ENCODE measurements at places on chromosomes 2 and 18.

GRCh38 chr18:75206452-75207309, 2.3 kb downstream of the PTGR3 start:
- DNase-seq = no peak

DNA sequence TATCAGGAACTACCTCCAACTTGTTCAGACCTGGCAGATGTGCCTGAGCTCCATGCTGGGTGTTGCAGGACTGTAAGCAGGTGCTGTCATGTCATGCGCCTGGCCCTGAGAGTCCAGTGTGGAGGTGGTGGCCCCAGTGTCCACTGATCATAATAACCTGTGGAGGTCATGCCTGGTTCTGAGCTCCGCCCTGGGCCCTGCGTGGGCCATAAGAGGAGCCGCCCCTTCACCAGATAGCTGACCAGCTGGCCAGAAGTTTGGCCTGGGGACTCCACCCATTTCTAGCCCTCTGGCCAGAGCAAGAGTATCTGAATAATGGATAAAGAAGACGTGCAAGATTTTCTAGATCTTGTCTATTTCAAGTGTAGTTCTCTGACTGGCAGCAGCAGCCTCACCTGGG, 72.4 kb downstream of the CTIF start:
- no peak for DNase-seq

DNA sequence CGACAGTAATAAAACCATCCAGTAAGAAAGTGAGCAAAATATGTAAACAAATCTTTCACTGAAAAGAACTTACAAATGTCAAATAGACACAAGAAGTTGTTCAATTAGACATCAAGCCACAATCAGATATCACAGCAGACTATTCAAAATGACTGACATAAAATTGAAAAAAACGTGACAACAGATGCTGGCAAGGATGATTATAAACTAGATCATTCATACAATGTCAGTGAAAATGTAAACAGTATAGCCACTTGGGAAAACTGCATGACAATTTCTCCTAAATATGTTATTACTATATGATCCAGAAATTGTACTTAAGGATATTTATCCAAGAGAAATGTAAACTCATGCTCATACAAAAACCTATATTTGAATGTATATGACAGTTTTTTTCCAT, 609.4 kb upstream of the CNTNAP5 start:
- no peak for DNase-seq

GRCh38 chr18:79770826-79771225, 26.9 kb upstream of the KCNG2 start:
- no peak for DNase-seq

DNA sequence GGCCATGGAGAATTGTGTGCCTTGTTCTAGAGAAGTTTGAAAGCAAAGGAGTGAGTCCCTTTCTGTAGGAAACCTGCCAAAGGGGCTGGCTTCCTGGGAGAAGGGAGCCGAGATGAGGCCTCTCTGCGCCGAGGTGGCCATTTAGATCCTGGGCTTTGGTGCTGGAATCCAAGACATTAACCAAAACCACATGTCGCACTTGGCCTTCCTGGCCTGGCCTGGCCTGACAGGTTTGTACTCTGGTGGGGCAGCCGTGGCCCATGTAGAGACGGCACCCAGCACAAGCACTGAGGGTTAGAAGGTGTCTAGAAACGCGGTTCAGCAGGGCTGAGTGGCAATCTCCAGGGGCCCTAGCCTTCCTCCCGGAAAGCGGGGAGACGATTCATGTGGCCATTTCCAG, 7.1 kb downstream of the CNNM3 start:
- DNase-seq = peak; percentile 52

DNA sequence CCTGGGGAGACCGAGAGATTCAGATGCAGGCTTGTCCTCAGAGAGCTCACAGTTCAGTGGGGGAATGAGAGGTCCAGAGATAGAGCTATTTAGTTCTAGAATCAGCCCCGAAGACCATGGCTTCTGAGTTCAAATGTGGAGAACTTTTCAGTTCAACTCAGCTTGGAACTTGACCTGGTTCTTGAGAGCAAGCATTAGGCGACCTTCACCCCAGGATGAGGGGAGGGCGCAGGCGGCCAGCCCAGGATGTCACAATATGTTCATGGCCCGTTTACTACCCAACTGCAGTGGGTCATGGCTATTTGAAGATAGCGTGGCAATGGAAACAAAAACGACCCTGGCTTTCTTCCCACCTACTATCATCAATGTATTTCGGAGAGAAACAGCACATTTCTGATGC, 33.8 kb downstream of the DCDC2C start:
- DNase-seq = no peak

DNA sequence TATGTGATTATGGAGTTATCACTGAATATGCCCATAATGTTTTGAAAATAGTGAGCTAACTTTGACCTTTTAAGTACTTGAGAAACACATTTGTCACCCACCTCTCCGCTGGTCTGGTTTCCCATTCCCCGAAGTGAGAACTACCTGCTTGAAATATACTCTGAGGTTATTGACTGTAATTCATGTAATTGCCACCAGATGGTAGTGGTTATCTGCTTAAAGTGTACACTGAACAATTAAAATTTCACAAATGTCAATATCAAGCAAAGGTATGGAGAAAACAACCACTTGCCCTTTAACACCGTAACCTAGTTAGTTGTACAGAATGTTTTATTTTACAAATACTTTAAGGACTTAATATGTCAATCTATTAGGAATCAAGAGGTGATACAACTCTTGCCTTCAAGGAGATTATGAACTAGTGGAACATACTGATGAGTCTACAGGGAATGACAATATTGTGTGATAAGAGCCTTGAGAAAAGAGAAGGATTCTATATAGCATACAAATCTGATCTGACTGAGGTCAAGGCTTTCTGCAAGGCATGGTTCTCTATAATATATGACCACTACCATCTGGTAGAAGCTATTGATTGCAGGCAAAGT, 316.8 kb upstream of the KCNH7 start:
- DNase-seq = peak; percentile 23

DNA sequence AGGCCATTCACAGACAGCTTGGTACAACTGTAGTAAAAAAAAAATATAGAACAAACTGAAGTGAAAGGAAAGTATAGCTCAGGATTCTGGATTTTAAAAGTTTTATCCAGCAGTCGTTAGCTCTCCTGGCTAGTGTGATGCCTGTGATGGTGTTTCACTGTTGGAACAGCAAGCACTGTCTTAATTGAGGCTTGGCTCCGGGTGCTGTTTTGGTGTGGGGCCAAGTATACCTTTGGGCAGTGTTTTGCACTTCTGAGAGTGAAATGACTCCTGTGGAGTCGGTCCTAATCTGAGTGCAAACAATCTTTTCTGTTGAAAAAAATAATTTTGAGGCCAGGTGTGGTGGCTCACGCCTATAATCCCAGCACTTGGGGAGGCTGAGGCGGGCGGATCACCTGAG, 28.7 kb upstream of the RAB1A start:
- no peak for DNase-seq

GRCh38 chr2:31467426-31467825, 52.9 kb upstream of the XDH start:
- DNase-seq = no peak

- no peak for DNase-seq
Measured at GRCh38 chr2:19894134-19894792, 7.5 kb downstream of the TTC32 start.

DNA sequence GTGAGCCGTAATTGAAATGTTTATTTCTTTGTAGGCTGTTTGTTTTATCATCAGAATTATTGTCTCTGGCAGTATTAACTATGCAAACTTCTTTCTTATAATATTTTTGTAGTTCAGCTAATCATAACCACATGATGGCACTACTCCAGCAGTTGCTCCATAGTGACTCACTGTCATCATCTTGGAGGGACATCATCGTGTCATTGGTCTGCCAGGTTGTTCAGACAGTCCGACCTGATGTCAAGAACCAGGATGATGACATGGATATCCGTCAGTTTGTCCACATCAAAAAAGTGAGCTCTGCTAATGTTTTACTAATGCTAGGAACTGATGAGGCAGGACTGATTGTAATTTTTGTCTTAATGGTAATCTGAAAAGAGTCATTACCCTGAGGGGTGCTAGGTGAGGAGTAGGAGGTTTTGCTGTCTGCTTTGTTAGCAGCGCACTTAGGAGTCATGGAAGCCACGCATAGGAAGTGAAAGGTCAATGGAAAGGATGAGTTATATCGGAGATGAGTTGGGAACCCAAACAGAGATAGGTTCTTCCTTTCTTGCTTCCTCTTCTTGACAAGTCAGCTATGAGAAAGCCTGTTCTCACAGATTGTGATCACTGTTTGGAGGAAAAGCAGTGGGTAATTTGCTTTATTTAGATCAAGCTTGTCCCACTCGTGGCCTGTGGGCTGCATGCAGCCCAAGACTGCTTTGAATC, 49.2 kb downstream of the PIKFYVE start:
- peak; percentile 75 for DNase-seq

DNA sequence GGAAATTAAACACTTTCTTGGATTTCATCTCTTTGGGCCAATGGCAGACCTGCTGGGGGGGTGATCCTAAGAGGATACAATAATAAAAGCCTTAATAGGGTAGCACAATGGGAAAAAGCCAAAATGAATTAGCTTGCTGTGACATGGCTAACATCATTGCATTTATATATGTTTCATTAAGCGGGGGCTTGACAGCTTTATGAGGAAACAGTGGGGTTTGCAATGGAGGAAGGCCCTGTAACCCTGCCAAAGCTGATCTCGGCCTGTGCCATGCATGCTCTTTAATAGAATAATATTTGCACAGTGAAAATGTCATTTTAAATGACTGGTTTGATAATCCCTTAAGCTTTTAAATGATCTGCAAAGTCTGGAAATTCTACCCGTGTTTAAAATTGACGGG, 291.5 kb downstream of the SLC4A3 start:
- no peak for DNase-seq

- DNase-seq = no peak
Measured at GRCh38 chr2:48268671-48269070, 261.3 kb upstream of the STON1 start.

GRCh38 chr18:25392192-25392591, 40.2 kb upstream of the ZNF521 start:
- DNase-seq = no peak

GRCh38 chr2:68755071-68755470, 20.5 kb downstream of the ARHGAP25 start:
- DNase-seq = no peak

DNA sequence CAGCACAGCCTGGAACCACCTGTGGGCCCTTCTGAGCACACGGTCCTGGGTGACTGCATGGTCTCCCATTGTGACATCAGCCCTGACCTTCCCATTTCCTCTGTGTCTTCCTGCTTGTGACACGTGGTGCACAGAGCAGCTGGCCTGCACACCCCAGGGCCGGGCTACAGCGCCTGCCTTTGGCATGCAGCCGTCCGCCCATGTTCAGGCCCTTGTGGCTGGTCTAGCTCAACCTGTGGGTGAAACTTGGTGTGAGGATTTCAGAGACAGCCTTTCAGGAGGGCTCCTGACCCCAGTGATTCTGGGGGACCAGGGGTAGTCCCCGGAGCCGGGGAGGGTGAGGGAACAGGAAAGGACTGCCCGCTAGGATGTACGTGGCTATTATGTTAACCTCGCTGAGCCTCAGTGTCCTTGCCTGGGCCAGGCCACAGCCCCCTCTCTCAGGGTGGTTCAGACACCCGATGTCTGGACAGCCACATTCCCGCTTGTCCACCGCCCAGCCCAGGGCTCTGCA, 284.8 kb upstream of the HS6ST1 start:
- no peak for DNase-seq

GRCh38 chr2:145740302-145740701, 1220.4 kb upstream of the ZEB2 start:
- no peak for DNase-seq

- peak; percentile 50 for DNase-seq
Measured at GRCh38 chr2:191114403-191114886, 36.3 kb downstream of the STAT4 start.

GRCh38 chr2:27006602-27007415, 26.0 kb upstream of the TMEM214 start:
- DNase-seq = no peak

- DNase-seq = no peak
Measured at GRCh38 chr2:158491072-158491471, 34.3 kb downstream of the PKP4 start.

GRCh38 chr18:3294435-3295080, 32.6 kb downstream of the MYL12B start:
- no peak for DNase-seq

DNA sequence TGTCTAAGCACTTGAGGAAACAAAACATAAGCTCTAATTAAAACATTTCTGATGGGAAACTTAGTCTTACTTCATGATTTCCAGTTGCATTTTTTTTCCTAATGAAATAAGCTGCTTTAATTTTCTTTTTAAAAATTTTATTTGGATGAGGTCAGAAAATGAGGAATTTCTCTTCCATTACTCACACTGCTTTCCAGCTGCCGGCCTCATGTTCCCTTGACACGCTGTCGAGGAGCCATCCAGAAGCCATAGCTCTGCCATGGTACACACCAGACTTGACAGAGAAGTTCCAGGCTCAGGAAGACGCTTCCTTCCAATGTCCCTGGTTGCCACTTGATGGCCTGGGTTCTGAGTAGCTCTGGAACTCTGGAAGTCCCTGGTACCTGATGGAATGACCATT, 12.1 kb upstream of the MAPRE2 start:
- peak; percentile 80 for DNase-seq

GRCh38 chr2:210028178-210028577, 25.7 kb downstream of the RPE start:
- no peak for DNase-seq

- no peak for DNase-seq
Measured at GRCh38 chr2:175476948-175477347, 295.4 kb upstream of the ATP5MC3 start.

GRCh38 chr18:11577271-11578112, 31.9 kb upstream of the SLC35G4 start:
- DNase-seq = no peak

DNA sequence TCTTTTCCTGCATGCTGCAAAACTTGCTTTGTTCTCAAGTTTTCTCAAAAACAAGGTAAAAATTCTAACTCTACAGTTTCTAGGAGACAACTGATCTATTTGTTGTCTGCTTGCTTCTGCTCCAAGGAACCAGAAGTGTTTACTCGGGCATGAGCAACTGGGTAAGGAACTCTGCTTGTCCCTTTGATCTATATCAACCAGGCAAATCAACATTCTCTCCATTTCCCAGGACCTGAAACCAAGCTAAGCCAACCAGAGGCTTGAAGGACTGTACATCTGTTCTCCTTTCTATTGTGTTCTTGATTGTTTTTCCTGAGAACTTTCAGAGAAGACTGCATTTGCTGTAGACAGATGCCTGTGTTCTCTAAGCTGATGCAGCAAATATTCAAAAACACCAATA, 335.0 kb upstream of the KCNH7 start:
- DNase-seq = no peak

GRCh38 chr18:55866006-55866405, 278.0 kb upstream of the TCF4 start:
- DNase-seq = no peak

DNA sequence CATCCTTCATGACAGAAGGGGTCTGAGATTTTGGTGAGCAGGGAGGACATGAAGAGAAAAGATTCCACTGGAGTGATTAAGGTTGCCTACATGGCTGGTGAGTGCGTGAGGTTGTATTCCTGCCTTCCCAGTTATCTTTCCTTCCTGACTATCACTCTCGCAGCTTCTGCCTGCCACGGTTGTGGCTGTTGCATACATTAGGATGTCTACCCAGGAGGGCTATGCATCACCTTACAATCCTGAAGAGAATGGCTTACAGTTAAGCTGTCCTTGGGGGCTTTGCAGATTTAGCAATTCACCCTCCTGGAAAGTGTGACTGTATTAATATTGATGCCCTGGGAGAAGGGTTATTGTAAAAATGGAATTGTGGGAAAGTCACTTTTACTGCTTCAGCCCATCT, 571.0 kb downstream of the TSN start:
- no peak for DNase-seq
